Activated CD4-positive, alpha-beta T cell treated with anti-CD3 and anti-CD28 coated beads for 36 hours (primary cell): ENCODE measurements at places on chromosomes 6 and 20. TPM values are rescaled to one million over a fixed set of nuclear protein-coding genes. Genes with fewer than 3 reads are reported as not detected.

DNPH1 gene
- 58.5 TPM for total RNA-seq

PGC gene
- total RNA-seq = not detected

STX11 gene
- 19.6 TPM for total RNA-seq

LY6G6D gene
- not detected for total RNA-seq

DNA sequence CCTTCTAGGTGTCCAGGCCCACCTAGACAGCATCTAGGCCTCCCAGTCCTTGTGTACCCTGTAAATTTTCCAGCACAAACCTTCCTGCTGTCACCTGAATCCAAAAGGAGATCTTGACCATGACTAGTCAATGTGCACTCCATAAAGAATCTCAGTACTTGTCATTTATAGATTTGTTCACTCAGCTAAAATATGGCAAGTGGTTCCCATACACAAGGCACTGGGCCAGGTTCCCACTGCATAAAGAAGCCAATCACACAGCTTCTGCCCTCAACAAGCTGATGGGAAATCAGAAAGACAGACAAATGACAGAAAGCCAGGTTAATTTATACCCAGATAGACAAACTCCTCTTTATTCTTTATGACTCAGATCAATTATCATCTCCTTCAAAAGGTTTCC is 526.8 kb downstream of the CD83 start:
- no peak for DNase-seq

- DNase-seq = no peak
Measured at GRCh38 chr6:163133017-163133416, 281.5 kb upstream of the QKI start.

- no peak for DNase-seq
Measured at GRCh38 chr20:21202259-21202658, 76.4 kb downstream of the KIZ start.
